ENCODE measurements at places on chromosomes 5 and 9.

DNA sequence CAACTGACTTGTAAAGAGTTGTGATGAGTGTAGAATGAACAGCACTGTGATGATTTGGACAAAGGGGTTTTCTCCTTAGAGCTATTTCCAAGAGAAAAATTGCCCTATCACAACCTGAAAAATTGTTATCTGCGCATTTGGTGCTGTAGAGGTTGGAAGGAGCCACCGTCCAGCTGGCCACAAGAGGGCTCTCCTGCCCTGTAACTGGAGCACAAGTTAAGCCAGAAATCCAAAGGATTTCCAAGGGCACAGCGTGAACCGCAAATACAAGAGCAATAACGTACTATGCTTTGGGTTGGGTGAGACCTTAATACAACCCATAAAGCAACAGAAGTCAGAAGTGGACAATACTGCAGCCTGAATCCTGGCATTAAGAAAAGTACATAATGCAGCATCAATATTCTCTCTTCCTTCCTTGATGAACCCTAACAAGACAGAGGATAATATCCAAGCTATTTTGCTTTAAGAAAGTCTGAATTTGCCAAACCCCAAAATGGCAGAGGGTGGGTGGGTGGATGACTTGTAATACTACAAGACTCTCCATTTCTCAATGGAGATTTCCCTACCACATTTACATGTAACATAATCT, 56.8 kb upstream of the SMIM32 start:
- DNase-seq, result no peak

- no peak for DNase-seq
Observed at GRCh38 chr9:91160181-91160580, 201.5 kb downstream of the AUH start.

GRCh38 chr9:3997492-3997891, 302.4 kb downstream of the GLIS3 start:
- DNase-seq, result no peak

- no peak for DNase-seq
Observed at GRCh38 chr5:864492-865167, 13.8 kb upstream of the ZDHHC11 start.

- no peak for DNase-seq
Observed at GRCh38 chr9:35042081-35042604, 30.3 kb downstream of the VCP start.

DNA sequence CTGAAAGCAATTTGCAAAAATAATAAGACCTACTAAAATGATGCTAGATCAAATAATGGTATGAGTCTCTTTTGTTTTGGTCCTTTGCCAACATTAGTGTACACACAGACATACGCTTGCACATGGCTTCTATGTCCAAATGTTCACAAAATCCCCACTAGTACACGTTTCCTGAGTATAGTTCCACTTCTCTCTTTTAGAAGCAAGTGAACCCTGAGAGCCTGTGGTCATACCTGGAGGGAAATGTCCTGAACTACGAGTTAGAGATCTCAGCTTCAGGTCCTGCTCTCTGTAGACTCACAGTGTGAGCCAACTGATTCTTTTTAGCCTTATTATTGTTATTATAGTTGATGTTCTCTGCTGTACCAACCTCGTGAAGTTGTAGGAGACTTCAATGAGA, 47.3 kb upstream of the ACTBL2 start:
- DNase-seq, result no peak

DNA sequence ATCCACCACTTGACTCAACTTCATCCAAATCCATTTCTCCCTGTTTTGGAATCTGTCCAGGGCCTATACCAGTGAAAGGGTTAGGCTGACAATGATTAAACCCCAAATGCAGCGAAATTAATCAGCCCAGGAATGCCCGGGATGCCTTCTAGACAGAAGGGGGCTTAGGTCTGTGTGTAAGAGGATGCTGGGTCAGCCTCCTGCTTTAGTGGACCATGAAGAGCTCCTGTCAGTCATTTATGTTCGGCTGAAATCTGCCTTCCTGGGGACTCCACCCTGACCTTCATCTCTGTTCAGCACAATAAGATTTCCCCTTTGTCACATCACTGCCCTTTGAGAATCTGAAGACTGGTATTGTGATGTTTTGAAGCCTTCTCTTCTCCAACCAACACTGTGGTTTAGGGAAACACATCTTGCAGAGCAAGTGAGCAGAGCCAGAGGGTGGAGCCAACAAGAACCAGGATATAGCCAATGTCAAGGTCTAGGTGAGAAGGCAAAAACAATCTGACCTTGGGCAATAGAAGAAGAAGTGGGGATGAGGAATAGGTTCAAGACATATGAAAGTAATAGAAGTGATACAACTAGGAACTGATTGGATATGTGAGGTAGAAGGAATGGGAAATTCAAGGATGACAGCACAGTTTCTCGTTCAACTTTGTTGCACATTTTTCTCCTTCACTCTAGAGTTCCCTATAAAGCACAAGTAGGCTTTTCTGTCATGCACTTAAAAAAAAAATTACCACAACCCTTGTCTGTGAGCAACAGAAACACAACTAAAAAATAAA, 234.4 kb downstream of the ARHGAP26 start:
- DNase-seq, result no peak

GRCh38 chr9:6630502-6631206, 14.9 kb downstream of the GLDC start:
- no peak for DNase-seq

- no peak for DNase-seq
Observed at GRCh38 chr9:69153707-69154521, 20.2 kb upstream of the TJP2 start.

DNA sequence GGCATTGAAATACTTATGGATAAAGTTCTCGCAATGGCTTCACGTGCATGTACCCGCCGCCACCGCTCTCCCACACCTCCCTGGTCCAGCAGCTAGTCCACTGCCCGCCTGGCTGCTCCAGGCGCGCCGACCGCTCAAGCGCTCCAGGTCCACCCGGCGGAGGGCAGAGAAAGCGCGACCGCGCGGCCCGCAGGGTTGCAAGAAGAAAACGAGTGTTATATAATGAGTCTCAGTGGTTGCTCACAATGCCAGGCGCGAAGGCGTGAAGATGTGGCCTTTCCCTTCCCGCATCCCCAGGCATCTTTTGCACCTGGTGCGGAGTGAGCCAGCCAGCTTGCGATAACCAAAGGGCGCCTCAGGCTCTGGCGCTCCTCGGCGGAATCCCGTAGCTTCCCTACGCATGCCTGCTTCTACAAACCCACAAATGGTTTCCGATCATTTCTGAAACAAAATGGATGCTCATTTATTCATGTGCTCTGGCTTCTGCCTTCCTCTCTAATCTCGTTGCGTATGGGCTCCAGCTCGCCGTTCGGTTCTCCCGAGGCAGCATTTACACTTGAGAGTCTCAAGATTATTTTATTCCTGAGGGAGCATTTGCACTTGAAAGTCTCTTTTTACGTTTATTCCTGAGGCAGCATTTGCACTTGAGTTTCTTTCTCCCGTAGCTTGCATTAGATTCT, 25.7 kb downstream of the CDKN2A start:
- DNase-seq, result no peak

GRCh38 chr5:92687821-92688722, 892.9 kb downstream of the NR2F1-AS1 start:
- DNase-seq, result no peak

DNA sequence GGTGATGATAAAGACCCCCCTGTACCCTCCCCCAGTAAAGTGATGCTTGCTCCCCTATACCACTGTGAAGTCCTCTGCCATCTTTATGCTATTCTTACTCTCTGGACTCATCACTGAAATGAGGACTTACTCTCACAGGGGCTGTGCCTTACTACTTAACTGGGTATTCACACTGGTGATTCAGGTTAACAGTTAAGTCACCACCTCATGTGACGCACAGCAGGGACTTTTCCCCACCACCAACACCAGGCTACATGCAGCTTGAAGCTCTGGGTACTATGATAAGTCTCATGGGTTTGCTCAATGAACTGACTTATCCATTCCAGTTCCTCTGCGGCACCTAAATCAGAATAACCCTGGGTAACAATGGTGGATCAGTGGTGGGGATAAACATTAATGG, 163.7 kb downstream of the ELAVL2 start:
- no peak for DNase-seq

DNA sequence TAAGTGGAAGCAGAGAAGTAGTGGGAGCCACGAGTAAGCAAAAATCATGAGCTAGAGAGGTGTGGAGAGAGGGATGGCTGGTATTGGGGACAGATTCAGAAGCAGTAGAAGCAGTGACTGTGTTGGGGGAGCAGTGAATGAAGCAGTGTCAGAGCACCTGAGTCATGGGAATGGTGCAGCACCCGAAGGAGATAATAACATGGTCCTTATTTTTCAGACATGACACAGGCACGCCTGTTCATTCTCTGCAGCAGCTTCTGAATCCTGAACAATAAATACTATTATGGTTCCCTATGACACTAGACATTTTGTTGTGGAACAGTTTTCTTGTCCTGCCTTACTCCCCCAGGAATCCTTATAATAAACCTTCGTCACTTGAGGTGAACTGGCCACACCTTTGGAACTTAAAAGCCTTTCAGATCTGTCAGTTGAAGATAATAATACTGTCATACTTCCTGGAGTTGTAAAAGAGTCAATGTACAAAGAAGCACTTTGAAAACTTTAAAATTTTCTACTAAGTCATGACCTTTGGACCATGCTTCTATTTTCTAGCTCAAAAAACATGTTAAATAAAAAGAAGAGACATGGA, 7.0 kb upstream of the RASA1 start:
- DNase-seq, result no peak

- no peak for DNase-seq
Observed at GRCh38 chr5:135440916-135441315, 6.2 kb downstream of the DCANP1 start.

DNA sequence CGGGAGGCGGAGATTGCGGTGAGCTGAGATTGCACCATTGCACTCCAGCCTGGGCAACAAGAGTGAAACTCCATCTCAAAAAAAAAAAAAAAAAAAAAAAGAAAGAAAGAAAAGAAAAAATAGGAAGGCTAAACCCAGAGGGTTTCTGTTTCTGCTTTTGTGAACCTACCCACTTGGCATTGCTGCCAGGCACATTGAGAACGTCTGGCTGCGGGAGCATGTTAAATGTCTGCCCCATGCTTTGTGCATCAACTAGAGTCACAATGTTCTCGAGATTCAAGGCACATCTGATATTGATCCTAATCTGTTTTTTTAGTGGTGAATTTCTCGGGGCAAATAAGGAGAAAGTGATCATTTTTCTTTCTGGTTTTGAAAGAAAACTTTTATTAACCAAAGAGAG, 2.8 kb downstream of the SLC25A25 start:
- no peak for DNase-seq

GRCh38 chr9:85647571-85647970, 94.2 kb downstream of the AGTPBP1 start:
- no peak for DNase-seq

DNA sequence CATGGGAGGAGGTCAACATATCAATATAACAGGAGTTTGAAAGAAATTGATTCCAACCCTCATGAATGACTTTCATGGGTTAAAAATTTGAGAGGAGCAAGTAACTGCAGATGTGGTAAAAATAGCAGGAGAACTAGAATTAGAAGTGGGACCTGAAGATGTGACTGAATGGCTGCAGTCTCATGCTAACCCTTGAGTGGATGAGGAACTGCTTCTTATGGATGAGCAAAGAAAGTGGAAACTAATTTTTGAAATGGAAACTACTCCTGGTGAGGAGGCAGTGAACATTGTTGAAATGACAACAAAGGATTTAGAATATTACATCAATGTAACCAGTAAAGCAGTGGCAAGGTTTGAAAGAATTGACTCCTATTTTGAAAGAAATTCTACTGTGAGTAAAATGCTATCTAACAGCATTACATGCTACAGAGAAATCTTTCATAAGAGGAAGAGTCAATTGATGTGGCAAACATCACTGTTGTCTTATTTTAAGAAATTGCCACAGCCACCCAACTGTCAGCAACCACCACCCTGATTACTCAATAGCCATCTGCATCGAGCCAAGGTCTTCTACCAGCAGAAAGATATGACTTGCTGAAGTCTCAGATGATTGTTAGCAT, 1683.2 kb downstream of the MAT2B start:
- no peak for DNase-seq

DNA sequence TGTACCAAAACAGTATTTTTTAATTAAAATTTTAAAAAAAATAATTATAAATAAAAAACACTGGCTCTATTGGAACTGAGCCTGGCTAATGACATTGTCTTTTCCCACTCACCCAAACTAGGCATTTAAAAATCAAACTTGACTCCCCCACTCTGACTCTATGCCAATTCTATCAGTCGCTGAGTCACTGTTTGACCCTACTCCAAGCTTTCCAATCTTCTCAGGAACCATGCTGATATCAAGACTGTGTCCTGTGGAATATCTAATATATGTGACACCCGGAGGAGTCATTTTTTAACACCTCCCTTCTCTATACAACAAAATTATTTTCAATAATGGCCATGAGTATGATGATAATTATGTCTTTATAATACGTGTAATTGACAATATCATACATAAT, 171.6 kb upstream of the RASEF start:
- DNase-seq, result no peak

- no peak for DNase-seq
Observed at GRCh38 chr5:123204251-123204650, 115.2 kb downstream of the PRDM6 start.

DNA sequence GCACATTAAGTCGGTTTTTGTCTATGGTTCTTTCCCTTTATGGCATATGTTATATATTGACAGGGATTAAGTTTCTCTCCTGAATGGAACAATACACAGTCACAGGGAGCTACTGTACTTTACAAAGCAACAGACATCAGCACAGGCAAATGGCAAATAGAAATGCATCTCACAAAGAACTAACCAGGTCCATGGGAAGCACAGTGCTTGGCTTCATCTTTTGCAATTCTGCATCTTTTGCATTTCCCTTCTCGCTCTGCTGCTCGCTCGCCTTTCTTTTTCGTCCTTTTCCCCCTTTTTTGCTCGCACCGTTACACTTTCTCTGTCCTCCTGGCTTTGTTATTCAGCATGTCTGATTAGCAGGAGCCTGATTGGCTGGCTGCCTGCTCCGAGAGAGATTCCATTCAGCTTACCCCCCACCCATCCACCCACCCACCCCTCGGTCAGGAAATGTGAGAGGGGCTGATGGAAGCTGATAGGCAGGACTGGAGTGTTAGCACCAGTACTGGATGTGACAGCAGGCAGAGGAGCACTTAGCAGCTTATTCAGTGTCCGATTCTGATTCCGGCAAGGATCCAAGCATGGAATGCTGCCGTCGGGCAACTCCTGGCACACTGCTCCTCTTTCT, at the start of gene ADAMTSL1:
TSS of gene ADAMTSL1 (plus strand) at position 502 of the 628 bp plus-strand sequence. CDS start at position 582, 80 bp downstream.
- DNase-seq, result no peak

DNA sequence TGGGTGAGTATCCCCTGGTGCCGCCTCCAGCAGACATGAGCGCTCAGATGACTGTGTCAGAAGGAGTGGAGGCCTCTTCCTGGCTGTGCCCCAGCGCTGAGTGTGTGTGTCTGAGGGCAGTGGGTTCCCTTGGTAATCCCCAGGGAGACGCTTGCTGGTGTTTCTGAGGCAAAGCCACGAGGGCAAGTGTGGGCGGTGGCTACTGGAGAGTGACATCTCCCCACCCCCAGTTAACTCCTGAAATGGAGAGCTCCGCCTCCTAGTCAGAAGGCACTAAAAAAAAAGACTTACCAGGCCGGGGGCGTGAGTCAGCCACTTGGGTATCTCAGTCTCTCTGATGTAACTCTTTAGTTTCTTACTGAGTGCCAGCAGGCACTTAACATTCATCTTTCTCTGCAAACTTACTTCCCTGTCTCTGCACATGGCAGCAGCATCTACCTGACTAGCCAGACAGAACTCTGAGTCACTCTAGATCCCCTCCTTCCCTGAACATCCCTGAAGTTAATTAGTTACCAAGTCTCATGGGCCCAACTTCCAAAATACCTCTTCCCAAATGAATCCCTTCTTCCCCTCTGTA, 19.3 kb downstream of the ORM2 start:
- DNase-seq, result peak; percentile 88

GRCh38 chr5:74404574-74405508, 235.7 kb downstream of the ENC1 start:
- no peak for DNase-seq

- no peak for DNase-seq
Observed at GRCh38 chr5:61806491-61807020, 474.5 kb downstream of the ZSWIM6 start.

All from activated T-cell treated with anti-CD3 and anti-CD28 coated beads for 48 hours (primary cell).